HT1080 (cell line): ENCODE measurements at places on chromosomes 2 and 18.

DNA sequence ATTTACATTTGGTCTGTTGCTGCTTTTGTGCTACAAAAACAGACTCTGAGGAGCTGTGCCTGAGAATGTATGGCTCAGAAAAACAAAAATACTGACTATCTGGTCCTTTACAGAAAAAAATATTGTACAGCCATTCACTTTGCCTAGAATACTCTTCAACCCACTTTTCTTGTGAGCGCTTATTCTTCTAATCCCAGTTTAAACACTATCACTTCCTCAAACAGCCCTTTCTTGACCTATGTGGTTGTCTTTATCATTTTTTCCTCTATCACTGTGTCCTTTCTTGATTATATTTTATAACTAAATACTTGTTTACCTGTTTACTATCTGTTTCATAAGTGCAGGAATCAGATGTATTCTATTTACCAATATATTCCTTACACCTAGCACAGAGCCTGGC lies 33.5 kb downstream of the CUL3 start:
- DNase-seq, result no peak

- DNase-seq, result no peak
Observed at GRCh38 chr2:58803192-58803591, 562.1 kb upstream of the FANCL start.

DNA sequence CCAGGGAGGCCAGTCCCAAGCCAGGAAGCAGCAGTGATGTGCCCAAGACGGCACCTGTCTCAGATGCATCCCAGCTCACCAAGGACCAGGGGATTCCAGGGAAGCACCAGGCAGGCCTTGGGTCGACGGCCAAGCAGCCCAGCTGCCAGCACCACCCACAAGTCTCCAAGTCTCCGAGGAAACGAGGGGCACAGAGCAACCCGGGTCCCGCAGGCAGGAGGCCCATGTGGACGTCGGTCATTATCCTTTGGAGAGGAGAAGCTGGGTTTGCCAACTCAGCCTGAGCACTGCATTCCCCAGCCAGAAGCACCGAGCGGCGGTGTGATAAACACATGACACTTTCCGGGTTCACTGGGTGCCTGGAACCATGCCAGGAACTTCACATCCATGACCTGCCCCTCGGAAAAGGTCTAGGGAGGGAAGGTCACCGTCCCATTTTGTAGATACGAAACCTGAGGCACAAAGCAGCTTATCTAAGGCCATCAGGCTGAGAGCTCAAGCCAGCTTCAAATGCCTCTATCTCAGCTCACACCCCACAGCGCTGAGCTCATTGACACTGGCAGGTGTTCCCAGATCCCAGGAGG lies 104.5 kb downstream of the ZNF516 start:
- DNase-seq, result no peak

GRCh38 chr2:133092571-133092970 lies 422.6 kb upstream of the LYPD1 start:
- peak; percentile 9 for DNase-seq

DNA sequence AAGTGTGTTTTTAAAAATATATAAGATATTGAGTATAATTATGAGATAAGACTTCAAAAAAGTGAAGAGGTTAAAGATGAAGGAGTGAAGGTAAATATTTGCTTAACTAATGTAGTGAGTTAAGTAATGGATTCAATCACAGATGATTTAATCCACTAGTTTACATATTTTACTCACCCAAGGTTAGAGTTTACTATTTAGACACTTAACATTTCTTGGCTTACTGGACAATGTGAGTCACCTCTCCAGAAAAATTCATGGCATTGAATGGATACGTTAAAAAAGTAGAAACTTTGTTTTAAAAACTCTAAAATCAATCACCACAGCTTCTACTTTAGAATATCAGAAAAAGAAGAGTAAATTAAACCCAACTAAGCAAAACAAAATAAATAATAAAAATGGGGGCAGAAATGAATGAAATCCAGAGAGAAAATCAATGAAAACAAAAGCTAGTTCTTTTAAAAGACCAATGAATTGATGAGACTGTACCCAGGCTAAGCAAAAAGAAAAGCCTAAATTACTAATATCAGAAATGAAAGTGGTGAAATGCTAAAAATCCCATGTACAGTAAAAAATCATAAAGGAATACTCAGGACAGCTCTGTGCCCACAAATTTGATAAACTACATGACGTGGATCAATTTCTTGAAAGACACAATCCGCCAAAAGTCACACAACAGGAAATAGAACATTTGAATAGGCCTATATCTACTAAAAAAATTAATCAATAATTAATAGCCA lies 1.9 kb upstream of the HMSD start:
- no peak for DNase-seq

DNA sequence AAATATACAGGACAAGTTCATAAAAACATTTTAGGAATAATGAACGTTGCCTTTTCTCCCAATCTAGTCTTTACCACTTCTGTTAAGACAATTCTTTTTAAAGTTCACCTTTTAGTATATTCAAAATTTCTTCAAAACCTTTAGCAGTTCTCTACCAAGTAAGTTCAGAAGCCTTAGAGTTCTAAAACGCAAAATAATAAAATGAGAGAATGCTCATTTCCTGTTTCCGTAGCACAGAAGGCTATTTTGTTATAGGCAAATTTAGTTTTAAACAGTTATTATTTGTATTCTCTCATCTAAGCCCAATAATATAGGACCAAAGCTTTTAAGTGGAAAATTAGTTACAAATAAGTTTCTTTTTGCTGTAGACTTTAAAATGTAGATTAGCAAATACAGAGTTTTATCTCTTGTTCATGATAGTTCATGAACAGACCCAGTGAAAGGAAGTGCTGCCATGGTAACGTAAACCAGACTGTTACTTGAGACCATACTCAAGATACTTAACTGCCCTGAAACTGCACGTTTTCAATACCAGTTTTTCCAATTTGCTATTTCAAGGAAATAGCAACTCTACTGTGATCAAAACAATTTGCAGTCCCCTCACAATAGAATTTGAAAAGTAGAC lies 173.1 kb upstream of the STON1 start:
- DNase-seq, result peak; percentile 17

DNA sequence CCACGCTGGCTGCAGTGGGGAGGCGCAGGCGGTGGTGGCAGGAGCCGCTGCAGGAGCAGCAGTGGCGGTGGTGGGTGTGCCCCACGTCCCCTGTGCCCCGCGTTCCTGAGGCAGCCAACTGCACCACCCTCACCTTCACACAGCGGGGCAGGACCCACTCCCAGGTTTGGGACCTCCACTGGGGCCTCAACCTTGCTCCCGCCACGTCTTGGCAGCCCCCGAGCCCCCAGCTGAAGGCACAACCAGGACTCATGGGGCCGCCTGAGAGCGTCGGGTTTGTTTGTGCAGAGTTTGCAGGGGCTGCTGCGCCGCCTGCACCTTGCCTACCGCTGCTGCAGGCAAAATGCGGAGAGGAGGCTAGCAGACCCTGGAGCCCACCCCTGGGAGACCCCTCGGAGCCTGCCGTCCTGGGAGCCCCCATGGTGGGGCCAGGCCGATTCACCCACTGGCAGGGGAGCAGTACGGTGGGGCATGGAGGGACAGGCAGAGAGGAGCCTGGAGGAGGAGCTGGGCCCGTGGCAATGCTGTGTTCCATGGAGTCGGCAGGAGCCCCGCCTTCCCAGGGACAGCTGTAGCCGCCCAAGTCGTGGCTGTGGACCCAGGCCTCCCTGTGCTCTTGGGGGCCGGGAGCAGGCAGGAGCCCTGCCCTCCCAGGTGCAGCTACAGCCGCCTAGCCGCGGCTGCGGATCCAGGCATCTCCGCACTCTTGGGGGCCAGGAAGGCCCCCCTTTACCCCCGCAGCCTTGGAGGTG lies 14.7 kb upstream of the EML6 start:
- DNase-seq, result no peak

- no peak for DNase-seq
Observed at GRCh38 chr2:67156796-67157195, 240.3 kb upstream of the ETAA1 start.

DNA sequence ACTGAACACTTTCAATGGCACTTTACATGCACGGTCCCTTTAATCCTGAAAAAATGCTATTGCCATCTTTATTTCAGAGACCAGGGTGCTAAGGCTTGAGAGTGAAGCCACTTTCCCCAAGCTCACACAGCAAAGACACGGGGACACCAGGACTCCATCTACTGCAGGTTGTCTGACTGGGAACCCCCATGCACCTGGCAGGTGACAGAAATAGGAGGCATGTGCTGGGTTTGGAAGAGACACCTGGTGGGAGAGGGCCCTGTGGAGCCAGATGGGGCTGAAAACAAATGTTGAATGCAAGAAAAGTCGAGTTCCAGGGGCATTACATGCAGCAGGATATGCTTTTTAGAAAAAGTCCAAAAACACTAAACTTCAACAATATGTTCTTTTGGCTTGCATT lies 5.2 kb upstream of the EHD3 start:
- DNase-seq, result no peak

DNA sequence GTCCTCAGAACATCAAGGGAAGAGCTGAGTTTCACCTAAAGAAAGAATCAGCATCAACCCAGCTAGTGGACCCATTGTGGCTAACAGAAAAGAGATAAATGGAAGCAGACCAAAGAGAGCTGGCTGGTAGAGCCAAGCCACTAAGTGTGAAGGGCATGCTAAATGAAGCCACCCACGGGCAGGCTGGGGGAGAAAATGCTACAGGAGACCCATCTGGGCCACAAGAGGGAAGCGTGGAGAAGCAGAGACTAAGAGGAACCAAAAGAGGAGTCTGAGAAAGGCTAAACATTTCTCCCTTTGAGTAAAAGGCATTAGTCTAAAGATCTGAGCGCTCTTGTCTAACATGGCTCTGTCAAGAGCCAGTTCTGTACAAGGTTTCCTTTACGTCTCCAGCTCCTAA lies 15.8 kb downstream of the CWC22 start:
- peak; percentile 22 for DNase-seq

DNA sequence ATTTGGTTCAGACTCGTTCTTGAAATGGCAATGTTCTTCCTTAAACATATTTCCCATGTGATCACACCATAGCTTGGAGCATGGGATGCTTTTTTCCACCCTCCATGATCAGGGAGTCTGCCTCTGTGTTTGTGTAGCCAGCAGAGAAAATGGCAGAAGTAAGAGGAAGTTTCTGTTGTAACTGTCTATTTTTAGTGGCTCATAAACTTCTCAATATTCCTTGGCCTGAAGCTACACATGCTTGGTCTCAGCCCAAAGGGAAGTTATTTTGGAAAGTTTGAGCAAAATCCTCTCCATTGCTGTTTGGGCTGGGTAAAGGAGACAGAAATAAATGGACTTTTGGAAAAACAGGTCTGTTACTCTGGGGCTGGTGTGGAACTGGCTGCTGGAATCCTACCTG lies 33.4 kb upstream of the ITGA6 start:
- DNase-seq, result no peak

DNA sequence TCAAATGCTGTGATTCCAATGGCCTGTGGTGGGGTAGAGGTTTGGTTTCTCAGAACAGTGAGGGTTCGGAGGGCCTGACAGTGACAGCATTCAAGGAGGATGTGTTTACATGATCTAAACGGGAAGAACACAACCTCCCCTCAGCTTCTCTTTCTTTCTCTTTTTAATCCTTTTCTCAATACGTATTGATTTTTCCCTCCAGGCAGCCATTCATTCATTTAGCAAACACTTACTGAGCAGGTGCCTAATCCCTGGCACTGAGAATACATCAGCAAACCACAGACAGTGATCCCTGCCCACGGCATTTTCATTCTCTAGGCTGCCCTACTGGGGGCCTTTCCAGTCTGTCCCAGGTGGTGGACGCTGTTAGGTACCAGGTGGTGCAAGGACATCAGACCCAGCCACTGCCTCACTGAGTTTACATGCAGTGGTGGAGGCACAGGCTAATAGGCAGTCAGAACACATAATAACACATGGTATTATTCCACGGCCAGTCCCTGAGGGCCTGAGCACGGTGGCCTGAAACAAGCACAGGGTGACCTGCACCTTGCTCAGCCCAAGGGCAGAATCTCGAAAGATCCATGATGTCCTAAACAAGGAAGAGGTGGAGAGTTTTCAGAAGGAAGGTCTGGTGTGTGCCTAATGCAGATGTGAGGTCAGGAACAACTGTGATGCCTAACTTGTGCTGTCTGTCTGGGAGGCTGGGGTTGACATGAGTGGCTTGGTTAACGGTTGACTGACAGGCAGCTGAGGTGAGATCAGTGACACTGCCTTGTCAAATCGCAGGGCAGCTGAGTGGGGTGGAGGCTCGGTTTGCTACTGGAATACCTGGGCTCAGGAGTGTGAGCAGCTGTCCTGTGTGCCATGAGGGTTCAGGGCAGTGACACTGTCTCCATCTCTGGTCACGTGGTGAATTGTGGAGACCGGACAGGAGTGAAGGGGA lies 785.5 kb upstream of the HS6ST1 start:
- no peak for DNase-seq

GRCh38 chr18:524466-524865 lies 24.0 kb upstream of the COLEC12 start:
- peak; percentile 26 for DNase-seq

DNA sequence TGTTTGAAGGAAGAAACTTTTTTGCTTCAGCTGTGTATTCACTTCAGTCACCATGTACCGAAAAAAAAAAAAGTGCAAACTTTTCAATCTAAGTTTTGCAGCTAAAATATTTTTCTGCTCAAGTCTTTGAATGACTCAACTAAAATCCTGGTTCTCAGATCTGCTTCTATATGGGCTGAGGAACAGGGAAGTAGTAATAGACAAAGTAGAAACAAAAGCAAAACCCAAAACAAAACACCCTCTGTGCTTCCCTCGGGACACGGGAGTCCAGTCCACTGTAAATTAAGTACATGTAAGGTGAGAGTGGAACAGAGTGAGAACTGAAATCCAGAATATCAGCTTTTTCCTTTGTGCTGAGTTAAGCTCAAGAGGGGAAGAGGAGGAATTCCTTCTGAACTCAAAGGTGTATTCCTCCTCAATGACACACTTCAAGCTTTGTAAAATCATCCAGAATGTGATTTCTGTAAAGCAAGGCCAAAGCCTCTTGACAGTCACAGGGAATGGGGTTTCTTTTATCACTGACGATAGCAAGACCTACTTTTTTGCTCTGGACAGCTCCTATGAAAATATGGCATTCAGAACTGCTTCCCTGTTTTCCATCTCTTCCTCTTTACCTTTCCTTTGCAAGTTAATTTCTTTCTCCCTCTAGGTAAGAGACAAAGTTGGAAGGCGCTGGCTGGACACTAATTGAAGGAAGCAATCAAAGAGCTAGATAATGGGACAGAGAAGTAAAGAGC lies 433.5 kb upstream of the MMADHC start:
- DNase-seq, result no peak

GRCh38 chr2:45439788-45440773 lies 171.0 kb downstream of the SRBD1 start:
- DNase-seq, result peak; percentile 6

- DNase-seq, result no peak
Observed at GRCh38 chr2:232857158-232857563, 12.9 kb upstream of the SNORC start.

GRCh38 chr2:15553951-15554350 lies 7.2 kb downstream of the NBAS start:
- no peak for DNase-seq
